ENCODE measurements at places on chromosomes 6 and 20. TPM values are rescaled to one million over a fixed set of nuclear protein-coding genes. Genes with fewer than 3 reads are reported as not detected.

DNA sequence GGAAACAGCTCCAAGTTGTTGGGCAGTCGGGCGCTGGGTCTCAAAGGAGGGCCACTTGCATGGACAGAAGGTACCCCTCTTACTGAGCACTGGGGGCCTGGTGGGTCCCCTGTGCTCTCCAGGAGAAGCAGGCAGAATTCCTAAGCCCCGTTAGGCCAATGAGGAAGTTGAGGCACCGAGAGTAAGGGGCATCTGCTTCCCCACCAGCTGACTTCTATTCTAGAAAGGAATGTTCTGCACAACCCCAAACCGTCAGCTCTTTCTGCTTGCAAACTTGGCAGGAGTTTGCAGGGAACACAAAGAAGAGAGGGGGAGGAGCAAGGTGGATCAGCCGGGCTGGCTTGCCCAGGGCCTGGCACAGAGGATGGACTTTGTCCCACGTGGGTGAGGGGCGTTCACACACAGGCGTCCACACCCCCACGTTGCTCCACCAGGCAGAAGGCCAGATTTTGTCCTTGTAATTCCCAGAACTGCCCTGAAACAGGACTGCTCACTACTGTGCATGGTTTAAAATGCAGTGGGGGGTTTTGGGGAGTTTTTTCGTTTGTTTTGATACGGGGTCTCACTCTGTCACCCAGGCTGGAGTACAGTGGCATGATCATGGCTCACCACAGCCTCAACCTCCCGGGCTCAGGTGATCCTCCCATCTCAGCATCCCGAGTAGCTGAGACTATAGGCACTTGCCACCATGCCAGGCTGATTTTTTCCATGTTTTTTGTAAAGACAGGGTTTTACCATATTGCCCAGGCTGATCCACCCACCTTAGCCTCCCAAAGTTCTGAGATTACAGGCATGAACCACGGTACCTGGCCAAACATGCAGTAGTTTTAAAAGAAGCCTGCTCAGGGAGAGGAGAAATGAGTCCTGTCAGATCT lies 93.3 kb downstream of the SNX5 start:
- H3K27me3 ChIP-seq: no peaks in the 10 kb centered on the region
- H3K4me1 ChIP-seq: peaks cover 22% of the 10 kb centered on the region
- H3K4me3 ChIP-seq: no peak overlapping the region
- H3K36me3 ChIP-seq: no peaks in the 10 kb centered on the region

DNA sequence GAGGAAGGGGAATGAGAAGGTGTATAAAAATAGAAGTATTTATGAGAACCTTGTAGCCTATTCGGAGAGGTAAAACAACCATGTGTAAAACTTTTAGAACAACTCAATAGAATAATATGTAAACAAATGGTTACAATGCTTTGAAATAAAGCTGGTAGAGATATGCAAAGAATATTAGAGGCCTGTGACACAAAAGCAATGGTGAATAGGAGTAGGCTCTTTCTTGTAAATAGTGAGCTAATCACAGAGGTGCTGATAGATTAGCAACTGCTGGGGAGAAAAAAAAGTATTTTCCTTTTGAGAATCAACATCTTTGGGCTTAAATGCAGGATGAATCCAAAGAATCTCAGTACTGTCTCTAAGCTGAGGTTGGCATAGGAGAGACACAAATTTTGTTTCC lies 7.0 kb downstream of the TMEM200A start:
- peaks cover 2% of the 10 kb centered on the region for H3K36me3 ChIP-seq
- no peaks in the 10 kb centered on the region for H3K27me3 ChIP-seq
- H3K4me1 ChIP-seq: peaks cover 20% of the 10 kb centered on the region
- H3K27ac ChIP-seq: peak overlapping the region; percentile 25
- peak; percentile 58 for DNase-seq
- no peak overlapping the region for H3K4me3 ChIP-seq

GRCh38 chr20:49899541-49900383 lies 15.6 kb downstream of the SPATA2 start:
- peaks cover 6% of the 10 kb centered on the region for H3K4me1 ChIP-seq
- peak; percentile 12 for DNase-seq
- H3K27ac ChIP-seq: no peak overlapping the region
- H3K4me3 ChIP-seq: no peak overlapping the region

DNA sequence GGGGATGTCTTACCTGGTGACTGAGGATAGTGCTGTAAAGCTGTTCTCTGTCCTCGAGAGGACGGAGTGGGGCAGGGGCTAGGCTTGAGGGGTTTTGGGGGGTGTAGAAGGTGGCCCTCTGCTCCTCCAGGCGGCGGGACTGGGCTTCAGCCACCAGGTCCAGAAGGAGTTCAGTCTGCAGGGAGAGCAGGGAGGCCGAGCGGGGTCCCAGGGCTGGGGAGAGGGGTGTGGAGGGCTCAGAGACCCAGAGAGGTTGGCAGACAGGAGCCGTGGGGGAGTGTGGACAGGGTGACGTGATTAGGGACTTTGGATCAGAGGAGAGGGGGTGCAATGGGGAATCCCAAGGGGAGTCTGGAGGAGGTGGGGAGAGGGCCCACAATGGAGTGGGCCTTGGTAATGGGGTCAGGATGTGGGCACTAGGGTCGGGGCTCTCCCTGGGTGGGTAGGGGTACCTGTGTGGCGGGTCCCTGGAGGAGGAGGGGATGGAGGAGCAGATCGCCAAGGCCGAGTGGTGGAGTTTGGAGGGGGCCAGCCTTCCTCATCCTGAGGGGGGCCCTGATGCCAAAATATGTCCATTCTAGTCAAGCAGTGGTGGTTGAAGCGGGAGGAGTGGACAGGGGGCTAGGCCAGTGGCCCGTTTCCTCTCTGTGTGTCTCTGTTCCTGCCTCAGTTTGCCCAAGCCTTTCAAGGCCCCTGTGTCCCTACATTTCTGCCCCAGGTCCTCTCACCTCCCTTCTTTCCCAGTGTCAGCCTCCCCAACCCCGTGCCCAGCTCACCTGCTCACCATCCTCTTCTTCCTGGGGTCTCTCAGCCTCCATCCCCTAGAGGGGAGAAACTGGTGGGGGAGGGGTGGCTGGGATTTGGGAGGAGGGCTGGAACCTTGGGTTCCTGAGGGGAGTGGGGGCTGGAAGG lies 491 bp downstream of the GPSM3 start:
- H3K36me3 ChIP-seq: peaks cover 11% of the 10 kb centered on the region
- no peak overlapping the region for H3K4me3 ChIP-seq
- DNase-seq: no peak
- H3K27me3 ChIP-seq: no peaks in the 10 kb centered on the region

DNA sequence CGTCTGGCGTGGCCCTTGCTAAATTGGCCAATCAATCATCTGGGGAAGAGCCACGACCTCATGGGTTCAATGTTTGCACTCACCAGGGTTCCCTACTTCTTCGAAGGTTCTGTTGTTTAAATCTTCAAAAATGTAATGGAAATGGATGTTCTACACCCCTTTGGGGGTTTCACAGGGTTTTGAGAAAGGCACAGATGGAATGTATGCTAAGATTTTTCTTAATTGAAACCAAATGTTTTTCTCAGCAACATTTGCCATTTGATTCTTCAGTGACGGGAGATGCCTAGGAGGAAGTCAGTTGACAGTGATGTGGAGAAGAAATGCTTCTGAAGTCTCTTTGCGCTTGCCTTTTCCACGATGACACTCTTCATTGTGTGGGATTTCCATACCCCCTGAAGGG lies 312.3 kb downstream of the ESR1 start:
- no peak overlapping the region for H3K4me3 ChIP-seq
- no peaks in the 10 kb centered on the region for H3K27me3 ChIP-seq
- no peak overlapping the region for H3K27ac ChIP-seq
- peaks cover 20% of the 10 kb centered on the region for H3K36me3 ChIP-seq

DNA sequence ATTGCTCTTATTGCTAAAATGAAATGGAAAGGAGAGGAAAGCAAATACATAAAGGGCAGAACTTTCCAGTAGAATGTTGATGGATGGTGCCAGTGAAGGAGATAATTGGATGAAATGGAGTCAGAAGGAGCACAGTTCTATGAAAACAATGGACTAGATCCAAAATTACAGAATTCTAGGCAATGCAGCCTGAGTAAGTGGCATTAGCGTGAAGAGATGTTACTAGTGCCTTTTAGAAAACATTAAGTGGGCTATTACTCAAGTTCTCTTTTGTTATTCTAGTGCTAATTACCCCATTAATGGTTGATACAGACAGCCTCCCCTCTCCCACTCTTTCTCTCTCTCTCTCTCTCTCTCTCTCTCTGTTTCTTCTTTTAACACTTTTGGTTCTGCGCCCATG lies 209.5 kb upstream of the RGS17 start:
- no peaks in the 10 kb centered on the region for H3K4me1 ChIP-seq
- H3K36me3 ChIP-seq: no peaks in the 10 kb centered on the region
- no peak for DNase-seq
- no peak overlapping the region for H3K27ac ChIP-seq

DNA sequence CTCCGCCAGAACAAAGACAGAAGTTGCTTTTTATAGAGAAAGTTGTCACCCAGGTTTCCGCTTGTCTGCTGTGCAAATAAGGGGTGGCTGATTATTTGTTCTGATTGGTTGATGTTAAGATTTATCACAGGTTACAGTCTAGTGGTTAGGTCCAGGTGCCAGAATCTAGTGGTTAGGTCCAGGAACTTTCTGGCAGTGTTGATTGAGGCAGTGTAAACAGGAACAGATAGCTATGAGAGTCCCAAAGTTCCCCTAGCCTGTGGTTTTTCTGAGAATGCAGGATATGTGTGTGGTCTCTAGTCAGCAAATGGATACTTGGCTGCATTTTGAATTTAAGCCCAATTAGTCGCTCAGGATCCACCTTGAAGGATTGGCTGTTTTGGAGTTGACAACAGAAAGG lies 148.0 kb downstream of the TMEM200A start:
- DNase-seq: peak; percentile 65
- H3K36me3 ChIP-seq: no peaks in the 10 kb centered on the region
- no peaks in the 10 kb centered on the region for H3K27me3 ChIP-seq
- peaks cover 4% of the 10 kb centered on the region for H3K4me1 ChIP-seq
- H3K27ac ChIP-seq: no peak overlapping the region

The PI3 gene
- polyA plus RNA-seq: not detected

The FOXC1 gene
- polyA plus RNA-seq: 4.0 TPM
